ENCODE measurements at places on chromosomes 2 and 18.

- DNase-seq, result no peak
Measured at GRCh38 chr2:52859065-52859464, 908.5 kb upstream of the CHAC2 start.

DNA sequence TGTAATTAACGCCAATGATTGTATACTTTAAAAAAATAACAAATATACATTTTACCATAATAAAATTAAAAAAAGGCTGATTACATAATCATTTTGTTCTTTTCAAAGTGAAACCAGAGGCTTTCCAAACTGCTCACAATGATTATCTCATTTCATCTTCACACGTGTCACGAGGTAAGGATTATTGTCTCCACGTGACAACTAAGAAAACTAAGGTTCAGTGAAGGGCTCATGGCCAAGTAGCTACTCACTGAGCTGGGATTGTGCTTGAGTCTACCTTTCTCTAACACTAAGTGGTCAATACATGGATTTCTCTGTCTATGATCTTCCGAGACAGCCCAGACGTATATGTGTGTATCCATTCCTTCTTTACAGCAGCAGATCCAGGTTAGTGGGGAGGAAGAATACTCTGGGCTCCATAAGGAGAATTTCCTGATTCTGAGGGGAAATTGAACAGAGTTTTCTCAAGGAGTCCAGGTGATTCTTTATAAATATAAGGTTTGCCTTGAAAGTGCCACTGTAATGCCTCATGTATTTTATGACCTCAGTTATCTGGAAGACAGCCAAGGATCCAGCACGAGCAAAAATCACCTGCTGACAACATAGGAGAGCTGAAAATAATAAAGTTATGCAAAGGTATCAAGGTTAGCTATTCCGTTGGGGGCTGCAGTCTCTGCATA, 25.6 kb upstream of the ACSL3 start:
- no peak for DNase-seq

GRCh38 chr2:133721118-133721517, 152.9 kb upstream of the NCKAP5 start:
- DNase-seq, result no peak

GRCh38 chr2:96847586-96847985, 3.8 kb upstream of the ANKRD23 start:
- no peak for DNase-seq

DNA sequence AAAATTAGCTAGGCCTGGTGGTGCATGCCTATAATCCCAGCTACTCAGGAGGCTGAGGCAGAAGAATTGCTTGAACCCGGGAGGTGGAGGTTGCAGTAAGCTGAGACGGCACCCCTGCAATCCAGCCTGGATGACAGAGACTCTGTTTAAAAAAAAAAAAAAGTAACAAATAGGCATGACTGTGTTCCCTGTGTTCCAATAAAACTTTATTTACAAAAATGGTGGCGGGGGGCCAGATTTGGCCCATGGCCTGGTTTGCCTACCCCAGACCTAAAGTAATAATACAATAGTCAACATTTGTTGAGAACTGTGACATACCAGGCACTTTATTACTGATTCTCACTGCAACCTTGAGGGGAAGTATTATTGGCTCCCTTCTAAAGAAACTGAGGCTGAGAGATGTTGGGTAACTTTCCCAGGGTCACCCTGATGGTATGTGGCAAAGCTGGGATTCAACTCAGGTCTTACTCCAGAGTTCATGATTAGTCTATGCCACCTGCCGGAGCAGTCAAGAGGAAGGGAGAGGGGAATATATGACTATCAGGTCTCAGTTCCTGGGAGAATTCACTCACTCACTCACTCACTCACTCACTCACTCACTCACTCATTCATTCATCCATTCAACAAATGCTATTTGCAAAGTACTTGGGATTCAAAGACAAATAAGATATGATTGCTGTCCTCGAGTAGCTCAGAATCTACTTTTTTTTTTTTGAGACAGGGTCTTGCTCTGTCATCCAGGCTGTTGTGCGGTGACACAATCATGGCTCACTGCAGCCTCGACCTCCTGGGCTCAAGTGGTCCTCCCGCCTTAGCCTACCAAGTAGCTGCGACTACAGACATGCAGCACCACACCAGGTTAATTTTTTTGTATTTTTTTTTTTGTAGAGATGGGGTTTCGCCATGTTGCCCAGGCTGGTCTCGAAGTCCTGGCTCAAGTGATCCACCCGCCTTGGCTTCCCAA, 14.3 kb upstream of the KCMF1 start:
- DNase-seq, result no peak

DNA sequence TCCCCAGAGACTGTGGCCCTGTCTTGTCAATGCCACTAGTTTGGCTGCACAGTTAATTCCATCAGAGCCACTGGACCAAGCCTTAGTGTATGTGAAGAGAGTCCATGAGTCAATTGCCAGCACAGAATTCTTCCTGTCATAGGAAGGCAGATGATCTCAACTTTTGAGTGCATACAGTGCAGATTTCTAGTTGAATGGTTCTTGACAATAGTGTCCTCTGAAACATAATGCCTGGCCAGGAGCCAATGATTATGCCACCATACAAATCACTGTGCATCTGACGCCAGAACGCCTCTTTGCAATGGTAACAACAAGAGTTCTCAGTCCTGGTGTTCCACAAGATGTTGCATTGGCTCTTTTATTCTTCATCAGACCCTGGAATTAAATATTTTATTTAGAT, 7.1 kb downstream of the NEUROD1 start:
- no peak for DNase-seq

DNA sequence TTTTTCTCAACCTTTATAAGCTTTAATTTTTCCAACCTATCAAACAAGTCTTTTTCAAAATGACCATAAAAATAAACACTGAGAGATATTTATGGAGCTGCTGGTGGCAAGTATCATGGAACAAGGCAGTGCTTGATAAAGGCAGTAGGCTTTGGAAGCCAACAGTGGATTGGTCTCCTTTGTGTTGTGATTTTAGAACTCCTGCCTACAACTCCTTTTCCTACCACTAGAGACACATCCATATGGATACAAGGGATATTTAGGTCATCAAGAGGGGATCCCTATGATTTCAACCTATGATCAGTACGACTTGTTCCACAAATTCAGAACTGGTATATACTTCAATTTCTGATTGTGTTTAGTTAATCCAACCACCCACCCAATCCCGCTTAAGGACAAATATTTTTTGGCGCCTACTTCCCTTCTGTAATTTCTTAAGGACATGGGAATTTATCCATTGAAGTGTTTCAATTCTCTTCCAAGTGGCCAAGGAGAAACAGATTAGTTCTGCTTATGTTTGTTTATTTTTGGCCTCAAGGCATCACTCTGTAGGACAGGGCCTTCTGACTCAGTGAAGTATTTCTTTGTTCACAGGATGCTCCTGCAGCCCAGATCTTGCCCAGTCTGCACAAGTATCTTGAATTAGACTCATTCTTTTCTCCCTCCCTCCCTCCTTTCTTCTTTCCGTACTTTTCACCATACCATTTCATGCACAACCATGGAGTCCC, 2119.6 kb upstream of the PIK3C3 start:
- DNase-seq, result no peak

DNA sequence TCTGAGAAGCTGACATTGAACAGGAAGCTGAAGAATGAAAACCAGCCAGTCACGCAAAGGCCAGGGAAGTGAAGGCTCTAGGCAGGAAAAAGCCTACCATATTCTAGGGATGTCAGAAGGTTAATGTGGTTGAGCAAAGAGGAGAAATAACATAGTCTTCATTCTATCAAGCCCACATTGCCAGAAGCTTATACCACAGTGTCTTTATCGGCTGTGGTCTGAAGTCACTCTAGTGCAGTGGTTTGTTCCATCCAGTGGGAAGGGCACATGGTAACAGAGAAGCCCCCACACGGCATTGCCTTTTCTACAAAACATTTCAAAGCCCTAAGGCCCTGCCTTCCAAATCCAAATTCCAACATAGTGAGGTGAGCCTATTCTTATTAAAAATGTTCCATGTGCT, 311.3 kb downstream of the TNS1 start:
- DNase-seq, result no peak

GRCh38 chr2:237407700-237408099, 6.3 kb downstream of the COL6A3 start:
- DNase-seq, result no peak

GRCh38 chr2:192091476-192091875, 103.3 kb downstream of the TMEFF2 start:
- DNase-seq, result no peak

DNA sequence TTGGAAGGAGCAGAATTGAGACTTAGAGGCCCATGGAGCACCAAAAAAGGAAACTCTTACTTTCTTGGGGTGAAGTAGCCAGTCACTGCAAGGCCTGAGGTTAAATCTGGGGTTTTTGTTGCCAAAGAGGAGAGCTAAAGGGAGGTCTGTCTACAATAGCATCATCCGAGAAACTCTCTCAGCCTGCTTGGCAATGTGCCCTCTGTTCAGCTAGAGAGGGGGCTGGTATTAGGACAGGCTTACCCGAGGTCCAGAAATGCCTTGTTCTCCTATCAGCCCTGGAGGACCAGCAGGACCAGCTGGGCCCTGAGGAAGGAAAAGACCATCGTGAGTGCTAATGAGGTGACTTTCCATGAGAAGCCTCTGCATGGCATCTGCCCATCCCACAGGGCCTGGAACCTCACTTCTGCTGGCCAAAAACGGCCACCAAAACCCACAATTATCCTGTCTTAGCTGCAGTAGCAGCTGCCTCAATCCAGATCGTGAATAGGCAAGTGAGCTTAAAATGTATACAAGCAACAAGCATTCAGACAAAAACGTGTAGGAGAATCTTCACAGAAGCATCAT, 61.6 kb downstream of the COL6A3 start:
- no peak for DNase-seq

GRCh38 chr2:165149439-165149838, 54.4 kb downstream of the SCN3A start:
- no peak for DNase-seq

DNA sequence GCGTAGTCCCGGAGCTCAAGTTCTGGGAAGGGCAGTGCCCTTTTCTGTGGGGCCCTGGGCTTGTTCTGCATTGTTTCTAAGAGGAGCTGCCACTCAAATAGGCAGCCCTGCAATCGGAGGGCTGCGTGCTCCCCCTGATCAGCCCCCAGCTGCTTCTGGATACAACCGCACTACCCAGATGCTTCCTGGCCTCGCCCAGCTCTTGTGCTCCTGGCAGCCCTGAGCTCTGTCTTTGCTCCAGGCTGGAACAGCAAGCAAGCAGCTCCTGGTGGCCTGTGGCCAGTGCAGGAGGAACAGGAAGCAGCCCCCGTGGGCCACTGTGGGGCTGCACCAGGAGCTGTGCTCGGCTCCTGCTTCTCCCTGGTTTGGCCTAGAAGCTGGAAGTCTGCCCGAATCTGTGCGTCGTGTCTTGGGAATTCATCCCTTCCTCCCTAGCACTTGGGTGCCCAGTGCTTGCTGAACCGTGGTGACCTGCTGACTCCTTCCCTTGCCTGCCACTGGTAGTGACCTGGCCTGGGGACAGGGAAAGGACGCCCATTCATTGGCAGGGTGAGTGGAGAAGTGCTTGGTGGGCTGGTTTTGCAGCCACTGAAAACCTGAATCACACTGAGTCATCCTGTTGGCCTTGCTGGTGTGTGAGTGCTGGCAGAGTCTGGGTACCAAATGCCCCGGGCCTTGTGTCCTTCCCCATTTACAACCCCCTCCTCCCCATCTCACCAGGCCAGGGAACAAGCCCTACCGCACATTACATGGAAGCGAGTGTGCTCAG, 27.3 kb upstream of the NTSR2 start:
- no peak for DNase-seq

DNA sequence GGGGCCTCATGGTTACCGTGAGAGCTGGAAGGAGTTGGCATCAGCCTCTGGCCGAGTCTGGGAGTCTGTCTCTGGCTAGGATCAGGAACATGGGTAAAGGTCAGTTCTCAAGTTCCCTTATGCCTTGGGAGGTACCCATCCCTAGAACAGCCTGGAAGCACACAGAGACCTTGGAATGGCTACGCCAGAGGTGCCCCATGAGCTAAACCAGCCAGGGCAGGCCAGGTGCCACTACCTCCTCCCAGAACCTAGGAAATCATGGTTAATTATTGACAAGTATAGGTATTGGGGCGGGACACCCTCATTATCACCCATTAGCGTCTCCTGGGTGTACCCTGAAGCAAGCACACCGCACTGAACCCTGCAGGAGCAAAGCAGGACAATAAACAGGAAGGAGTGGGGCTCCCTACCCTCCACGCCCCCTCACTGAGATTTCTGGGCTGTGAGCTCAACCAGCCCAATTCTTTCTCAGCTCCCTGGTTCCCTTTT, 3.0 kb upstream of the ASPRV1 start:
- DNase-seq, result no peak

GRCh38 chr2:65329525-65329924, 101.9 kb downstream of the ACTR2 start:
- no peak for DNase-seq

All from SW 1271 (cell line).